ENCODE measurements at places on chromosomes 5 and 9.

- no peak for DNase-seq
Measured at GRCh38 chr5:66239034-66239433, 94.9 kb downstream of the SREK1 start.

DNA sequence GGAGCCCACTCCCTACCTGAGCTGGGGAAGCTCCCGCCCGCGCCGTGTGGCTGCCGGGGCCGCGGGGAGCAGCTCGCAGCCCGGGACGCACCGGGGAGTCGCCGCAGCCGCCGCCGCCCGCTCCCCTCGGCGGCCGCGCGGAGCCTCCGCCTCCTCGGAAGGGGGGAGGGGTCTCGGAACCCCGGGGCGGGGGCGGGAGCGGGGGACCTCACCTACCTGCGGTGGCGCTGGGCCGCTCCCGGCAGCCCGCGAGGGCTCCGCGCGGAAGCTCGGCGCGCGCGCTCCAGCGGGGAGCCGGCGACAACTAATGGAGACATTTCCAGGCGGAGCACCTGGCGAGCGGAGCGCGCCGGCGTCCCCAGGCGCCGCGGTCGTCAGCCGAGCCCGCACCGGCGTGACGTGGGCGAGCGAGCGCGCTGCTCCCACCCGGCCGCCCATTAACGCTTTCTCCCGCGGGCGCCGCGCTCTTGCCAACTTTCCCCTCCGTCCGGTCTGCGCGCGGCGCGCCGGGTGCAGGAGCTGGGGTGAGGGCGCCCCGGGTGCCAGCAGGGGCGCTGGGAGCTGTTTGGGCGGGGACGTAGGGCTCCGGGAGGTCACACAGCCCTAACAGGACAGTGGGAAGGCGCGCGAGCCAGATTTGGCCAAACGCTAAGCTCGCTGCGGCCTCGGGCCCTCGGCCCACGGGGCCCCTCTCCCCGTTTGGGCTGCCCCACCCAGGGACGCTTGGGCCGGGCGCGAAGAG, 4.3 kb upstream of the IRX4 start:
- DNase-seq = no peak

- DNase-seq = no peak
Measured at GRCh38 chr5:33167541-33167940, 273.2 kb upstream of the TARS1 start.

GRCh38 chr5:150665044-150665443, 4.0 kb downstream of the MYOZ3 start:
- no peak for DNase-seq

GRCh38 chr5:103565719-103566118, 3.1 kb upstream of the NUDT12 start:
- no peak for DNase-seq

DNA sequence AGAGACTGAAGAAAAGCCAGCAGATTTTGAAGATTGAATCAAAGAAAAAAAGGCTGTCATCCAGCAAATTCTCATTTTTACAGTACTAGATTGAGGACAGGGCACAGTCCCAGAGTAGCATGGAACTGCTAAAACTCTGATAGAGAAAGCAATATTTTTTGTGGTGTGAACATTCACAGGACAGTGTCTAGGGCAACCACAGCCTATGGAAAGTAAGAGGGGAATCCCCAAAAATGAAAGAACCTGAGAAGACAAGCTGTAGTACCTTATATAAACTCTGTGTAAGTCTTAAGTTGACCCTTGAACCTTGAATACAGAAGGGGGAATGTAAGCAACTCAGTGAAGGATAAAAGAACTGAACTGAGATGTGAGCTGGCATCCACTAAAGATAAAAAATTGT, 540.3 kb downstream of the HINT1 start:
- no peak for DNase-seq

Measured in germinal center (tissue), 1 donor.